ENCODE measurements at places on chromosomes 5 and 9. TPM values are rescaled to one million over a fixed set of nuclear protein-coding genes. Genes with fewer than 3 reads are reported as not detected.
A peak's percentile ranks its signal among the peaks of the same experiment; 100 is the strongest.

DNA sequence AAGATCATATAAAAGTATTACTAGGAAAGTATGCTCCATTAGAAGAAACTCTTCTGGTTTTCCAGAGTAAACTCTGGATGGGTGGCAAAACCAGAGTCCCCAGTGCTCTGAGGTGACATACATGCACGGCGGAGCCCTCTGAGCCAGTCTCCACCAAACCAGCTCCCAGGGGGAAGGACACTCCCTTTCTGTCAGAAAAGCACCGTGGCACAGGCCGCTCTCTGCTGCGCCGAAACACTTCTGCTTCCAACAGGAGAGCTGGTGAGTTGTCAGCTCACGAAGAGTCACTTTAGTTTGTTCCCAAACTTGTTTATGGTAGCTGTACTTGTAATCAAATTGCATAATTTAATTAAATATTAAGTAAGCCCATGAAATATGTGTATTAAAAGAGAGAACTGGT is 184.6 kb downstream of the CDK5RAP2 start:
- no peak for DNase-seq

DNA sequence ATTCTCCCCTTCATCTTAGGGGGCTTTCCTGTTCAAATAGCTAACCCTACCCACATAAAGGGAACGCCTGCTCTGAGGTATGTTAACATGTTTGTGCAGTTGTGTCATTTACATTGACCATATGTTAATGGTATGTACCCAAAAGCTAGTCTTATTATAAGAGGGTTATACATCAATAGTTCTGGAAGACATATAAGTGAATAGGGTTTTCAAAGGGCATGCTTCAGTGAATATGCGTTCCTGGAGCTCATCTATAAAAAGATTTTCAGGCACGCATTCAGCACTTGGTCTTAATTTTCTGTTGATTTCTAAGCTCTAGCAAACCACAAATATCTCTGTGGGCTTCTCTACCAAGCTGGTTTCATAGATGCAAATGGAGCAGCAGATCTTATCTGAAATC is 766.1 kb downstream of the IRX1 start:
- no peak for DNase-seq

DNA sequence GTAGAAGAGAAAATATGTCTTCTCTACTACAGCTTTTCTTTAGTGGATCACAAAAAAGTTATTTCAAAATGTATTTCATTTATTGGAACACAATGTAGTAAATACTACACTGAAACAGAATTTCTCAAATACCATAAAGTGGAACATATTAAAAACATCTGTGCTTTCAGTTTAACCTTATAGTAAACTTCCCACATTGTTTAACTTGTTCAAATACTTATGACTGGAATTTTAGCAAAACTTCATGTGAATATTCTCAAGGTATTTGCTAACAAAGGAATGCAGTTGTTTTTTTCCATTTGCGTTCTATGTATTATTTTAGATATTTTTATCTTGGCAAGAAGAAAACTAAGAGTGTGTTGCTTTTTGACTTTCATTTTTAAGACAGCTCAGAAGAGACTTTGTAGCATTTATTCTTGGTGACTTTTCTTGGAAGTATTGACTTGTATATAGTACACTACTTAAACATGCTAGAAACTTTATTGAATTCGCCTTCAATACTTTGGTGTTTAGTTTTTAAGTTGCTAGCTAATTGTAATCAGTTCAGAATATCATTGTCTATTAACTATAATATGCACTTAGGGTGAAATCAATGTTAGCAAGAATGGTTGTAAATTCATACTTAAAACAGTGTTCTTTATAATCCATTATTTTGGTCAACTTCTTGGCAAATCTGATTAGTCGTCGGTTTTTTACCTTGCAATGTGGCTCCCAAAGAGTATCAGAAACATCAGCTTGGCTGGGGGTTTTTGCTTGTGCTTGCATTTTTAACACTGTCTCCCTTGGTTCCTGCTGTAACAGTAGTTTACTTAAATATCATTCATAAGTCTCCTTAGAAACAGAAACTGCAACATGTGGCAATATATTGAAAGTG is 5.0 kb upstream of the RHOBTB3 start:
- no peak for DNase-seq

- no peak for DNase-seq
Observed at GRCh38 chr5:146924132-146924531, 45.6 kb upstream of the PPP2R2B start.

DNA sequence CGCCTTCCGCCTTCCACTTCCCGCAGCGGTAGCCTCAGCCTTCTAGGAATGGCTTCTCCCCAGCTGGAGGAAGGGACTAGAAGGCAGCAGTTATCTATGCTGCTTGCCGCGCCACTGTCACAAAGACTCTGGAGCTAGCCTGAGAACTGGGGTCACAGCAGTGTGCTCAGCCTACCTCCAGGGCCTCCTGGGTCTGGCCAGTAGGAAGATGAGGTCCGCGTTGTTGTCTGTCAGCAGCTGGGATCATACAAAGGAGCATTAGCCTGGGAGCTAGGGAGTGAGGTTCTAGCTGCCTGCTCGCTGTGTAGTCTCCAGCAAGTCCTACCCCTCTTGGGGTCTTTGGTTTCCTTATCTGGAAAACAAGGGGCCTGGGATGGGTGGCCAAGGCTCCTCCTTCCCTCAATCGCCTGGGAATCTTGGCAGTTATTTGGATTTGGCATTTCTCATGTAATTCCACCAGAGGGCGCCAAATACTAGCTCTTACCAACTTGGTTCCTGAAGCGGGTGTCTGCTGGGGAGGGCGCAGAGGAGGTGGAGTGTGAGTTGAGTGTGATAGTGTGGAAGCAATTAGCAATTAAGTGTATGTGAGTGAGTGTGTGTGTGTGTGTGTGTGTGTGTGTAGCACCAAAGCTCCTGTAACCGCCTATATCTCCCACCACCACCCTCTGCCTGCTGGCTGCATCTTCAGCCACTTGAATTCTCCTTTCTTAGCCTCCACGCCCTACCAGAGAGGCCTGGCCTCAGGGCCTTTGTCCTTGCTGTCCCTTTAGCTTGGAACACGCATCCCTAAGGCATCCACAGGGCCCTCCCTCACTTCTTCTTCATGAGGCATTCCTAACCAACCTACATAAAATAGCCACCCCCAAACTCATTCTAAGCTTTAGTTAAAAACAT is 97.1 kb downstream of the ENTREP1 start:
- DNase-seq = peak; percentile 84

GRCh38 chr9:123540457-123540856 is 184.5 kb downstream of the CRB2 start:
- no peak for DNase-seq

- DNase-seq = peak; percentile 33
Observed at GRCh38 chr9:109064963-109065702, 51.8 kb upstream of the CTNNAL1 start.

GRCh38 chr5:181173027-181173419 is 25.6 kb downstream of the OR2V2 start:
- peak; percentile 64 for DNase-seq

- DNase-seq = no peak
Observed at GRCh38 chr9:135474915-135475314, 4.7 kb upstream of the PPP1R26 start.

DNA sequence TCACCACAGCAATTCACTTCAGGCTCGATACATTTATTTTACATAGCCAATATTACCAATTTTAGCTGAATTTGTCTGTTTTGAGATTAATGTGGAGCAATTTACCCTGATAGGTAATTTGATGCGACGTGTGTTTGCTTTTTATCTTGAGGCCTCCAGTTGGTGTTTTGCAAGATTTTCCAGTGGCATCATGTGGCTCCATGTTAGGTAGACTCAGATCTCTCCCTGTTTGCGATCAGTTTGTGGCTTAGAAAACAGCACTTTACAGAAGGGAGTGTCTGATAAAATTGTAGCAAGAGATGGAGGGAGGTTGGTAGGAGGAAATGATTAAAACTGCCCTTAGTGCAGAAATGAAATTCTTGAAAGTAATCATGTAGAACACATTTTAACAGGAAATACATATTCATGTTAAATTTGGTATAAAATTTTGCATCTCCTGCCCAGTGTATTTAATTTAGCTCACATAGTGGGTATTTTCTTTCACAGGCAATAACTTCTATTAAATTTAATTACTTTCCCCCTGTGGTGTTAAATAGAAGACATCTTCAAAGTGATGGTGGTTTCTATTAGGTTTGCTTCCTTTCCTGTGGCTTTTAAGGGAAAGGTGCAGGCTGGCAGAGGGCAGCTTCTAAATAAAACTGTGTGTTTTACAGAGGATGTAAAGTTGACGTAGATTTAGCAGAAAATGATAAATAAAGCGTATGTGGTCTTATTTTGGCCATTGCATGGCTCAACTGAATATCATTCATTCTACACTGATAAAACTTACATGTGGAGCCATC is 135.8 kb downstream of the KDM4C start:
- DNase-seq = no peak

DNA sequence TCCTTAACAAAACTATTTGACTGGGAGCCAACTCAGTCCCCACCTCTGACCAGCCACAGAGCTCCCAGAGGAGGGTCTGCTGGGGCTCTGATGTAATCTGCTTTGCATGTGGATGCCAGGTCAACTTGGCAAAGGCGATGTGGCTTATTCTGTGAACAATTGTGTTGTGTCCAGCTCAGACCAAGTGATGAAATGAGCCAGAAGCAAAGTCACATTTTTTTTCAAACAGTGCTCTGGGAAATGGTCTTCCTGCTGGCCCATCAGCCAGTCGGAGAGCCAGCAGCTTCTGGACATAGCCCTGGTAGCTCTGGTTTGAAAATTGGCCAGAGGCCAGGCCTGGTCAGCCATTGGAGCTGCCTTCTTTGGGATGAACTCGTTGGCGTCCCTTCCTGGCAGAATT is 86.5 kb downstream of the ANGPTL2 start:
- DNase-seq = no peak

- DNase-seq = no peak
Observed at GRCh38 chr9:73807952-73808351, 656.3 kb downstream of the ANXA1 start.

DNA sequence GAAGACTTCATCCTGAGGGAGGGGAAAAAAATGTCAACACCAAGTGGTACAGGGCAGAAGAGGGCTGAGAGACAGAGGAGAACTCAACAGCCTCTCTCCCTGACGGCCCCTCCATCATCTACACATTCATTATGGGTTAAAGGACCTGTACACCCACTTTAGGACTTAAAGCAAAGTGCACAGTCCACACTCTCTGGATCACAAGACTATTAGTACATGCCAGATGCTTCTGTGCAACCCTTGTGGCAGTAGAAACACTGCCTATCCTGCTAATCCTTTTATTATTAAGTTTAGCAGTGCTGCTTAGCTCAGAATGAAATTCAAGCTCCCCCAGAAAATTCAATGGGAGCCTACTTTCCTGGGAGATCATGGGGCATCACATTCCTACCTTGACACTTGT is 1.9 kb downstream of the FRMD3 start:
- DNase-seq = no peak

DNA sequence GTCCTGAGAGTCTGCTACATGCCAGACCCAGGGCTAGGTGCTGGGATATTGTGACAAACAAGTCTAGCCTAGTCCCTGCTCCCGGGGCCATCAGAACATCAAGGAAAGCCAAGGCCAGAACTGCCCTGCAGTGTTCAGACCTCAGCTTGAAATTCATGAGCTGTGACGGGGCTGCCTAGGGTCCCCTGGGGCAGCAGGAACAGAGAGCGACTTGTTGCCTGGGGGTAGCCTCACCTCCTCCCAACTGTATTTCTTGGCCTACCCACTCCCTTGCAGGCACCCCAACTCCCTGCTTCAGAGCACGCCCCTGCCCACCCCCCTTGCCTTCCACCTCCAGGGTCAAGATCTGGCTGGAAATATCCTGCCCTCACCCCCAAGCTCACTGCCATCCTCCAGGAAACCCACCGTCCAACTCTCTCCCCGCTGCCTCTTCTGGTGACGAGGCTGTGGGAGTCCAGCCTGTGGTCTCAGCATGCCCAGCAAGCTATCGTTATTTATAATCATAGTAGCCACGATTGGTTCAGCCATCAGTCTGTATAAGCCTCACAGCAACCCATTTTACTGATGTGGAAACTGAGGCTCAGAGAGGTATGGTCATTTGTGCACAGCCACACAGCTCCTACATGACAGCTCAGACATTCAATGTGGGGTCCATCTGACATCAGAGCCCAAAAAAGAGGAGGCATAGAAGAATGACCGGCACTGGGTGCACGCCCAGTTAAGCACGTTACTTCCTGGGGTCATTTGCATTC is 10.7 kb downstream of the DNM1 start:
- no peak for DNase-seq

DNA sequence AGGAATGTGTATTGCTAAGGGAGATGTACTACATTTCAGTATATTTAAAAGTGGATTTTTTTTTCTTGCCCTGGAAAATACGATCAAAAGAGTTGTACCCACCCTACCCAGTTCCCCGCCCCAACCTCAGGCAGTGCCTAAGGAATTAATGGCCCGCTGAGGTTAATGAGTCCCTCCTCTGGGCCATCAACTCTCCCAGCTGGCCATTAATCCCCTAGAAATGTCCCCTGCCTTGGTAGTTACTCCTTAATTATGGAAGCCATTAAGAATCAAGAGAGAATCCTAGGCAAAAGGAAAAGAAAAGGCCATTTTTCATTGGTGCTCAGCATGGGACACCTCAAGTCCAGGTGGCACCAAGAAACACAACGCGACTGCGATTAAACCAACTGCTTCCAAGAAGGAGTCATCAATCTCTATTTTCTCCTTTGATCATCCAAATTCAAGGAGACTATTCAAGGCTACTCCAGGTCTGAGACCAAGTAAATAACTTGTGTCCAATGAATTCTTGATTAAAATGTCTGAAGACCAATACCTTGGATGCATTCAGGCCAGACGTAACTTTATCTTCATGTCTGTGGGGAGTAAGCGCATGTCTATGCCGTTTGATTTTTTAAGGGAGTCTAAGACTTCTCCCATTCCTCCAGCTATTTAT is 1962.2 kb upstream of the WWC1 start:
- DNase-seq = no peak

GRCh38 chr9:80507611-80508010 is 935.8 kb downstream of the TLE4 start:
- no peak for DNase-seq

DNA sequence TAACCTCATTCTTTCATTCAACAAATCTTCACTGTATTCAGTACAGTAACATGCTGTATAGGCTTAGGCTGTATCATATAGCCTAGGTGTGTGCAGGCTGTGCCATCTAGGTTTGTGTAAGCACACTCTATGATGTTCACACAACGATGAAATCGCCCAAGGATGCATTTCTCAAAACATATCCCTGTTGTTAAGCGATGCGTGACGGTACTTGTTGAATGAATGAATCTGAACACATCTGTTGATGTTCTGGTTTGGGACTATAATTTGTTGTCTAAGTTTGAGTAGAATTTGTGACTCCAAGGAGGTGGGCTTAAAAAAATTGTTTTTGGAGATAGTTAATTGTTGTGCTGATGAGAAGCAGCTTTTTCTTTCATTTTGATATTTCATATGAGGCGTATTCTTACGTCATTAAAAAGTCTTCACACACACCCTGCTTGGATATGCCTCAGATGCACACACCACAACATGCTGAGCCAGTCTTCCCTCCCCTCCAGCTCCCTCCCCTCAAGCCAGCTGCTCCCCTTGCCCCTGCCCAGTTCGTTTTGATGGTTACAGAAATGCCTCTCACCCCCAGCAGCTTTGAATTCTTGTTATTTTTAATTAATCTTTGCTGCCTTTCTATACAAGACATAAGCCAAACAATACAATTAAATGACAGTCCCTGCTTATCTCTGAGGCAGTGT is 5.5 kb upstream of the PSAT1 start:
- no peak for DNase-seq

- no peak for DNase-seq
Observed at GRCh38 chr5:131647048-131647769, 12.2 kb upstream of the RAPGEF6 start.

Gene ZDHHC11B
- 5.2 TPM for total RNA-seq

Gene PCDHB10
- not detected for total RNA-seq

Gene JAKMIP2
- total RNA-seq = 0.03 TPM

Gene EPB41L4A
- total RNA-seq = 0.48 TPM

Gene ADAMTS12
- not detected for total RNA-seq

Gene PCDHGB7
- total RNA-seq = 2.1 TPM

Gene CYLC2
- not detected for total RNA-seq

Gene ALDH7A1
- total RNA-seq = 15.2 TPM

Gene CHMP5
- total RNA-seq = 29.2 TPM
